ENCODE measurements at places on chromosomes 6 and 20. TPM values are rescaled to one million over a fixed set of nuclear protein-coding genes. Genes with fewer than 3 reads are reported as not detected.

DNA sequence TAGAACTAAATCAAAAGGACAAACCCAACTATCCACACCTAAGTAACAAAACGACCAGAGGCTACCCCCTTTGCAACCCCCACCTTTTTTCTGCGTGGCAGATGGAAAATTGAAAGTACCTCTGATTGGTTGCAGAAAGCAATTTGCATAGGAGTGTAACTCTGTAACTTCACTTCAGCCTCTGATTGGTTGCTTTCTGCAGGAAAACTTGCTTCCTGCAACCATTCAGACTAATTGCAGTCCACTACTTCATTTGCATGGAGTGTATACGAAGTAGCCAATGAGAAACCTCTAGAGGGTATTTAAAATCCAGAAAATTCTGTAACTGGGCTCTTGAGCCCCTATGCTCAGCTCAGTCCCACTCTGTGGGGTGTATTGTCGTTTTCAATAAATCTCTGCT, 129.1 kb upstream of the OLIG3 start:
- DNase-seq, result no peak

- no peak for DNase-seq
Observed at GRCh38 chr20:61768571-61769285, 297.0 kb downstream of the TAF4 start.

ABHD12 gene
- 27.9 TPM for total RNA-seq

CCR6 gene
- 40.8 TPM for total RNA-seq
